ENCODE measurements at places on chromosomes 2 and 18.

DNA sequence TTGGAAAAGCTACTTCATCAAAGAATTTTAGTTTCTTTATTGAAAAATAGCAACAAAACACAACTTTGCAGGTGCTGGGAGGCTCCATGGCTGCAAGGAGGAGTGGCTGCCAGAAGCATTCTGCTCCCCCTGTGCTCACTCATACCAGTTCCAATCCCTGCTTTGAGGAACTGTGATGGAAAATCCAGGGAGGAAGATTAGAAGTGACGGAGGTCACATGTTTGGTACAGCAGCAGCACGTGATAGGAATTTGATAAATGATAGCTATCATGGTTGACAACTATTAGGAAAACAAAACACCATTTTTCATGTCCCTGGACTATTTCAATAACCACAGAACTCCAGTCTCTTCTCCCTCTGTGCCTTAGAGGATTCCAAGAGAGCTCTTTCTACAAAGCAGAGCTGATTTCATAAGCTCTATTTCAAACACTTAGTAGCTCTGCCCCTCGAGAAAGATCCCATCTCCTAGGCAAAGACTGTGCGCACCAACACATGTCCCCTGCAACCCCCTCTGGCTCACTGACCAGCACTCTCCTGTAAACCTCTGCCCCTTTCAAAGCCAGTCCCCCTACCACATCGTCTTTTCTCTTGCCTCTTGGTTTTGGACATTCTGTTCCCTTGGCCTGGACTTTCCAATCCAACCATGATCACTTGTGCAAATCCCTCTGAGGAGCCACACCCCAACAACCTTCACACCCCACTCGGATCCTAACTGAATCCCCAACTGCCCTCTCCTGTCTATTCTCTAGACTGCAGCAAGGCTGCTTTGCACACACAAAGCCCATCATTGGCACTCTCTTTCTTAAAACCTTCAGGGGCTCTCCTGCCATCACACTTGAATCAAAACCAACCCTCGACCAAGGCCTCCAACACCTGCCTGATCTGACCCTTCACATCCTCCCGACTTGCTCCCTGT, 352.4 kb upstream of the PKDCC start:
- no peak for DNase-seq

- DNase-seq: no peak
These were observed 4.9 kb upstream of the LBH start for GRCh38 chr2:30226144-30227032.

- no peak for DNase-seq
These were observed 439.2 kb upstream of the ACVR2A start for GRCh38 chr2:147405651-147406050.

DNA sequence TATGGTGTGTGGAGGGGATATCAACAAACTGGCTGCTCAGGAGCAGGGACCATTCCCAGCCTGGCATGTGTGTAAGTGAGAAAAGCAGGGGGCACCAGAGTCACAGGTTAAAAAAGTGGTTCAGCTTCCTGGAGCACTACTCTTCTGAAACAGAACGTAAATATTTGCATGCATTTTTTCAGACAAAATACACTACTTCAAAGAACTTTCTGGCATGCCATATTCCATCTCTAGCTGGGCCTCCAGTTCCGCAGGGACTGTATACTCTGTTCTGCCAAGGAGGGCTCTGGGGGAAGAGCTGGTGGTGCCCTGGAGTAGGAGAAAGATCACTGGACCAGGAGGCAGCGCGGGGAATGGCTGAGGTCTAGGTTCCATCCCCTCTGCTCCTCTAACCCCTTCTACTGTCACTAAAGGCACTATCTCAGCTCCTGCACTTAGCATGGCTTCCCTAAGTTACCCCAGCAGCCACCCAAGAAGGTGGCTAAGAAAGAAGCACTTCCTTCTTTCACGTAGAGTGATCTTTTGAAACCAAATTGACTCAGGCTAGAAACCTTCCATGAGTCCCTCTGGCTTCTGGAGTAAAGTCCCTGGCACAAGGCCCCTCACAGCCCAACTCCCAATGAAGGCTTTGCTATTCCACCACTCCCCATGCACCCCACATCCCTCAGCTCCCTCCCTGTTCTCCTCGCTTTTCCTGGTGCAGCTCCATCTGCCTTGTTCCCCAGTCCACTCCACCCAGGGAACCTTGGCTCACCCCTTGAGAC, 57.6 kb upstream of the CABLES1 start:
- no peak for DNase-seq

GRCh38 chr2:121473512-121473911, 57.2 kb upstream of the RNU4ATAC start:
- no peak for DNase-seq

GRCh38 chr18:45774065-45774521, 50.1 kb downstream of the SLC14A1 start:
- DNase-seq: no peak

GRCh38 chr2:23859983-23860382, 66.9 kb downstream of the ATAD2B start:
- DNase-seq: no peak

GRCh38 chr18:61921621-61922235, 28.9 kb upstream of the RNF152 start:
- DNase-seq: no peak

DNA sequence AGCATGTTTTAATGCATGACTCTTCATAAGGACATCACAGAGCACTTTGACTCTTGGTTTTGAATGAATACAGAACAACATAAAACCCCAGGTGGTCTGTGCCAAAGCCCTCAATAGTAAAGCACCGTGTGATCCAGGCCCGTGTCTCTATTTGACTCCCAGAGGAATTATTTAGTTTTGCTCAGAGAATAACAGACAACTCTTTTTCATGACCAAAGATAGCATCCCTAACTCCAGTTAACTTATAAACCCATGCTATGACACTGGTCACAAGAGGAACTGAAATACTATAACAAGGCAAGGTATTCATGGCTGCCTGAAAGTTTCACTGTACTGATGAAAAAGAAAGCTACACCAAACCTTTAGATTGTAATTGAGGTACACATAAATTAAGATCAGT, 128.4 kb downstream of the IKZF2 start:
- no peak for DNase-seq

- no peak for DNase-seq
These were observed 144.2 kb upstream of the OTOS start for GRCh38 chr2:240284503-240285259.

GRCh38 chr2:197306696-197307040, 3.9 kb downstream of the ANKRD44 start:
- no peak for DNase-seq

- no peak for DNase-seq
These were observed 67.6 kb downstream of the ARL4C start for GRCh38 chr2:234429265-234429664.

- peak; percentile 75 for DNase-seq
These were observed at the start of gene DTNB for GRCh38 chr2:25673300-25674076. TSS of gene DTNB (minus strand) at chr2:25673577. CDS start at chr2:25652660, 20,917 bp downstream.

- DNase-seq: no peak
These were observed 87.3 kb downstream of the BABAM2 start for GRCh38 chr2:27977731-27978312.

- no peak for DNase-seq
These were observed 56.7 kb downstream of the COL4A3 start for GRCh38 chr2:227221120-227221519.

GRCh38 chr18:78814766-78815165, 164.9 kb upstream of the SALL3 start:
- no peak for DNase-seq

GRCh38 chr2:184067502-184067901, 530.8 kb upstream of the ZNF804A start:
- no peak for DNase-seq

- DNase-seq: no peak
These were observed 144.2 kb upstream of the DLGAP1 start for GRCh38 chr18:4599312-4599711.

DNA sequence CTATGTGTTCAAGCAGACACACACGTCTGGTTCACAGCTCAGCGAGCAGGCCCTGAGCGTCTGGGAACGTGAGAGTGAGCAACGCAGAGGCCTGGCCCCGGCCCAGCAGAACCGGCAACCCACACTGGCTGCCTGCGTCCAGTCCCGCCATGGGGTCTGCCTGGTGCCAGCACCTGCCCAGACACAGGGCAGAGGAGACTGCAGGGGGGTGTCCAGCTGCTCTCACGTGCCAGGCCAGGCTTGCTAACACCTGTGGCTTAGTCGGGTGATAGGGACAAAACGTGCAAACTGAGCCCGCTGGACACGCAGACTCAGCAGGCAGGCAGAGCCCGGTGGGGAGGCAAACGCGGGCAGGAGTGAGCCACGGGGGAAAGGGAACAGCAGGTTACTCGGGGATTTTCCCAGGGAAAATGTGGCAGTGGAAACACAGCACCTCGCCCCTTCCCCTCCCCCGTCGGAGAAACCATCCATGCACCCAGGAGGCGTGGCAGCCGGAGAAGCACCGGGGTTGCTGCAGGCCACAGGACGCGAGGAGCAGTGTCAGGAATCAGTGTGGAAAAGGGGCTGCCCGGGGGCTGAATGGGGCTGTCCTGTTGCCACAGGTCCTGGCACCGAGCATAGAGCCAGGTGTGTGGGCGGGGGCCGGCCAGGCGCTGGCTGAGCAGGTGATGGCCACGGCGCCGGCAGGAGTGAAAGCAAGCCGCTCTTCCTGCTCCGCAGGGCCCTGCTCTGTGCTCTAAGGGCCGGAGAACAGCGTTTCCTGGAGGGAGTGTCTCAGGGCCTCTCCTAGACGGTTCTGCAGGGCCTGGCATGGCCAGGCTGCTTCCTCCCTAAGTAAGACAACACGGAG, 154.7 kb downstream of the HDAC4 start:
- DNase-seq: no peak

GRCh38 chr18:9946831-9947230, 33.0 kb downstream of the VAPA start:
- no peak for DNase-seq

- DNase-seq: no peak
These were observed 15.6 kb downstream of the SPATA3 start for GRCh38 chr2:231011526-231011925.

GRCh38 chr2:232410238-232410900, 3.7 kb downstream of the ALPG start:
- DNase-seq: no peak

- DNase-seq: no peak
These were observed at the start of gene GPR155 for GRCh38 chr2:174486563-174487107. TSS of gene GPR155 (minus strand) at chr2:174487029. CDS start at chr2:174481956, 5,073 bp downstream.

- no peak for DNase-seq
These were observed 29.9 kb upstream of the OTOS start for GRCh38 chr2:240170354-240170735.

DNA sequence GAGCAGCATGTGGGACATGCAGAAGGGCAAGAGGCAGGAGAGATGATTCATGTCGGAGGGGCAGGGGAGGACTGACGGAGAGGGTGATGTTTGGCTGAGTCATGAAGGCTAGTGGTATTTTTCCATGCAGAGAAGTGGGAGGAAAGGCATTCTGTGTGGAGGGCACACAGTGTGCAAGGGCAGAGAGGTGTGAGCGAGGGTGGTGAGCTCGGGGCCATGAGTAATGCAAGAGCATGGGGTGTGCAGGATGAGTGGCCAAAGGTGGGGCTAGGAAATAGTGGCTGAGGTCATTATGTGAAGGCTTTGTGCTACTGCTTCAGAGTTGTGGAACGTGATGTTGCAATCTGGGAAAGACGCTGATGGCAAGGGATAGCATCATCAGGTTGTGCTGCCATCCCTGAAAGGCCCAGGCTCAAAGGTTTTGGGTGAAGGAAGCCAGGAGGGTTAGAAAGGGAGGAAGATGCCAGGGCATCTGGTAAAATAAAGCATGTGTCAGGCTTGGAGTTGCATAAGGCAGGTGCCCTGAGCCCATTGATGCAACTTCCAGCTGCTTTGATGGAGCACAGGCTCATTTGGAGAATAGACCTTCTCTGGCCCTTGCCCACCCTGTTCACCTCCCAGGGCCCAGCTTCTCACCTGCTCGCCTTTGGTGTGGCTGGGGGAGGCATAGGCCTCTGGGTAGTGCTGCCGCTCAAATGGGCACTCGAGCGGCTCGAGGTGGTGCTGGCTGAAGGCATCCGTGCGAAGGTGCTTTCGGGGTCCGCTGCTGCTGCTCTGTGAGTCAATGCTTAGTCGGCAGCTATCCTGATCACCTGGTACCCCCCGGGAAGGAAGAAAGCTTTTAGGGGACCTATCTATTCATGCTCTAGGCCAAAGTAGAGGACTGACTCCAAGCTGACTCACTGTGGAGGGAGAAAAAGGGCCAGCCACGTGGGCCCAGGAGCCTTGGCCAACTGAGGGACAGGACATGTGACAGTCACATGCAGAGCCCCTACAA, 37.5 kb downstream of the PAX8 start:
- DNase-seq: no peak

DNA sequence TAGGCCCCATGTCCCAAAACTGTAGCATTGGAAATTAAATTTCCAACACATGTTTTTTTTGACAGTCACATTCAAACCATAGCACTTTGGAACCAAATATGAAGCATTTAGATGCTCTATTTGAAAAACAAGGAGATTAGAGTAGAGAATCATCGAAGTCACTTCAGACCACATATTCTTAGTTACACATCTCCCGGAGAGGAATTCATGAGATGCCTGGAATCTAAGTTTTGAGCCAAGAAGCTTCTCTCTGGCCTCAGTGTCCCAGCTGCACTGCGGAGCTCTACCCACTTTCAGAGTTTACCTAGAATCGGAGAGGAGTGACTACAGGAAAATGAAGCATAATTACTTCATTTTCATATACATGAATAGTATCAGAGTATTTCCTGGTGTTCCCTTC, 385.9 kb downstream of the TNS1 start:
- no peak for DNase-seq

DNA sequence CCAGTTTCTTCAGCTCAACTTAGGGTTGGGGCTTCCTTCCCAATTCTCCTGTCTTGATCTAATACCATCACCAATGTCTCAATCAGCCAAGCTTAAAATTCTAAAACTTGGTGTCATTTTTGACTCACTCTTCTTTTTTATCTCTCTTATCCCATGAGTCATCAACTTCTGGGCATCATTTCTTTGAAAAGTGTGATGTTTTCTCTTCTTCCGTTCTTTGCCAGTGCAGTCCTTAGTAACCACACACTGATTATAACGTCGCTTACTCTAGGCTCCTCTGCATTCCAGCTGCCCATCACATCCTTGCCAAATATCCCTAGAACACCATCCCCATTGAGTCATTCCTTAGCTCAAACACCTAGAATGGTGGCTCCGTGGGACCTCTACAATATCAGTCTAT, 27.4 kb upstream of the MRO start:
- no peak for DNase-seq

DNA sequence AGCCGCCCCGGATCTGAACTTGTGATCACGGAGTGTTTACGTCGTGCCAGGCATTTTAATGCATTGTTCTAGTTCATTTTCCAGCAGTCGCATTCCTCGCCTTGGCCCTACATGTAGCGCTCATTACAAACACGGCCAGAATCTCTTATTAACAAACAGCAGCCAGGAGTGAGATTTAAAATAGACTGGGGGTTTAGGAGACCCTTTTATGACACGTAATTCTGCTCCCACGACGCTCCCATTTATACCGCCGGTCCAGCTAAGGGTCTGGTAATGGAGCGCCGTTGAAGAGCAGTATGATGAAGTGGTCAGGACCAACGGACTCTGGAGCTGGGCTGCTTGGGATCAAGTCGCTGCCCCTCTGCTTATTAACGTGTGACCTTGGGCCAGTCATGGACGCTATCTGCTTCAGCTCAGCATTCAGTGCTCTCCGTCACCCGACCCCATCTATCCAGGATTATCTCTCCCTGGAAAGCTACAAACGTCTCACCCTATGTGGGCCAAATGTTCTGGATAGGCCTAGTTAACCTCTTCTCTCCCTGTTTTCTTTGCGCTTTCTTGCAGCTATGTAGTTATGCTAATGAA, 745 bp downstream of the MSH2 start:
- DNase-seq: no peak

- DNase-seq: no peak
These were observed 99.4 kb downstream of the NEDD4L start for GRCh38 chr18:58143386-58143785.

All from renal cortex interstitium (tissue), 15 donors.